T-helper 1 cell (primary cell): ENCODE measurements at places on chromosomes 3 and 15.

DNA sequence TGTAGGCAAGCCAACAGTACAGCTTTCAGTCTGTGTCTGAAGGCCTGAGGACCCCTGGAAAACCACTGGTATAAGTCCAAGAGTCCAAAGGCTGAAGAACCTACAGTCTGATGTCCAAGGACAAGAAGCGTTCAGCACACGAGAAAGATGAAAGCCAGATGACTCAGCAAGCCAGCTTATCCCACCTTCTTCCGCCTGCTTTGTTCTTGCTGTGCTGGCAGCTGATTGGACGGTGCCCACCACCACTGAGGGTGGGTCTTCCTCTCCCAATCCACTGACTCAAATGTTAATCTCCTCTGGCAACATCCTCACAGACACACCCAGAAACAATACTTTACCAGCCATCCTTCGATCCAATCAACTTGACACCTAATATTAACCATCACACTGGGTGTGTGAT is 59.0 kb upstream of the PDZRN3 start:
- DNase-seq, result no peak

DNA sequence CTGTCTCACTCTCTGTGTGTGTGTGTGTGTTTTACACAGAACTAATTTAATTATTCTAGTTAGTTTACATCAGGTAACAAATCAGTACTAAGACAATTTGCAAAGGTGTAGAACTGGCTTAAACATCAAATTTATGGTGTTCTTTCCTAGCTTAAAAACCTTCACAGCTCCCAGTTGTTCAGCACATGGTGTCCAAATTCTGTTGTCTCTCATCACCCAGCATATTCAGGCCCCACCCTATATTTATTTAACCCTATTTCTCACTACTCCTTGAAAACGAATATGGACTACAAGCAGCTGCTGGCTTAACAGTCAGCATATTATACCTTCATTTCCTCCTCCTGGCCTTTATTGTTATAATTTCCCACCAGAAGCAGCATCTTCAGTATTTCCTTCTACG is 1.2 kb downstream of the IL20RB start:
- no peak for DNase-seq

DNA sequence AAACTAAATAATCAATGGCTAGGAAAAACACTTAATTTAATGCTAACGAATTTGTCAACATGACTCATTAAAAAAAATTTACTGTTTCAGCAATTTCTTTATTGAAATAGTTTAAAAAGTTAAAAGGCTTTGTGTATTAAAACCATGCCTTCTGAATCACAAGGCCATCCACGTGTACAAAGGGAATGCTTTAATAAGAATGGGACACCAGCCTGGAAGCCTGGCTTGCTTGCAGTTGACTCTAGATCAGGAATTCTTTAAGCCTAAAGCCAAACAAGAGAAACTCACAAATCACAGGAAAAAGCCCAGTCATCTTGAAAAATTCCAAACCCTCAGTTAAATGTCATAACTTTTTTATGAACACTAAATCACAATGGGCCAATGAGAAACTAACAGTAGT is 137.6 kb downstream of the PEAK1 start:
- DNase-seq, result no peak

DNA sequence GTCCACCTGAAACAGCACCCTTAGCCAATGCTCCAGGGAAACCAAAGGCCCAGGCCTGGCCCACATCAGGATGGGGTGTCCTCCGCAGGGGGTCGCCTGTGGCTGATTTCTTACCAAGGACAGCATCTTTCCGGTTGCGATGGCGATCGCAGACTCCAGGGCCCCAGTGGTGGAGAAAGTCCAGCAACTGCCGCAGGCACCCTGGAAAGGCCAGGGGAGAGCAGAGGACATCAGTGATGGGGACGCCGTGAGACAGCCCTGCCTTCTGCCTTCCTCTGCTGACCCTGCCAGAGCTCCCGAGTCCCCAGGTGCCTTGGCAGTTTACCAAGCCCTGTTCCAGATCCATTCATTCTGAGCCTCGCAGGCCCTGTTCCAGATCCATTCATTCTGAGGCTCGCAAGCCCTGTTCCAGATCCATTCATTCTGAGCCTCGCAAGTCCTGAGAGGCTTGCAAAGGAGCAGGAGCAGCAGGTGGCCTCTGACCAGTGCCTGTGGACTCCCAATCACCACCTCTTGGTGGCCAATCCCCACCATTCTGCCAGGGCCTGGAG is 12.5 kb downstream of the CTSH start:
- DNase-seq, result no peak

- DNase-seq, result no peak
Observed at GRCh38 chr3:169772305-169772896, 795 bp upstream of the MYNN start.

DNA sequence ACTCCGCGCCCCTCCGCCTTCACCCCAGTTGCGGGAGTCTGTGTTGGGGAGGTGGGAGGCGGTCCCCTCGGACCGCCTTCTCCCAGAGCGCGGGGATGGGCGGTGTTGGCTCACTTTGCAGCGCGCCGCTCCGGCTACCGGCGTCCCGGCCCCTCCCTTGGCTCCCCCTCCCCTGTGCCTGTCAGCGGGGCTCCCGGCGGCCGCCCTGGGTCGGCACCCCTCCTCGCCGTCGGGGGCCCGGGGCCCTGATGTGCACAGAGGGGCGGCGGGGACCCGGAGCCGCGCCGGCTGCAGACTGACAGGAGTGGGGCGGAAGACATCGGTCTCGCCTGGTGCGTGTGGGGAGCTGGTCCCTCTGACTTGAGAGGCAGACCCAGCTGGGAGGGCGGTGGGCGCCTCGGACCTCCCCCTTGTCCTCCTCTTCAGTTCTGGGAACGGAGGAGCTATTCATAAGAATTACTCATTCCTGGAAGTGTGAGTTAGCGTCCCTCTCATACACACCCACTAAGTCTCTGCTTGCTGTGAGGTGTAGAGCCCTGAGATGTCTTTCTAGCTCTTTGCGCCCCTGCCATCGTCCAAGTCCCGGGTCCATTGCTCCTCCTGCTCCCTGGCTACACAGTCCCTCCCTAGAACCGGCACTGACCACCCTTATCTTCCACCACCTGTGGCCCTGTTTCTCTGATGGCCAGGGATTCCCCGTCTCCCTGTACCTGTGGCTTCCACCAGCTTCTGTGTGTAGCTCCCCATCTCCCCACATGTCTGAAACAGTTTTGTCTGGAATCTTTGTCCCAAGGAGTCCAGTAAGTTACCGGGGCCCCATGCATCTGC is 42.3 kb upstream of the ROPN1 start:
- DNase-seq, result no peak

GRCh38 chr15:42693942-42694341 is 43.0 kb downstream of the CDAN1 start:
- no peak for DNase-seq

DNA sequence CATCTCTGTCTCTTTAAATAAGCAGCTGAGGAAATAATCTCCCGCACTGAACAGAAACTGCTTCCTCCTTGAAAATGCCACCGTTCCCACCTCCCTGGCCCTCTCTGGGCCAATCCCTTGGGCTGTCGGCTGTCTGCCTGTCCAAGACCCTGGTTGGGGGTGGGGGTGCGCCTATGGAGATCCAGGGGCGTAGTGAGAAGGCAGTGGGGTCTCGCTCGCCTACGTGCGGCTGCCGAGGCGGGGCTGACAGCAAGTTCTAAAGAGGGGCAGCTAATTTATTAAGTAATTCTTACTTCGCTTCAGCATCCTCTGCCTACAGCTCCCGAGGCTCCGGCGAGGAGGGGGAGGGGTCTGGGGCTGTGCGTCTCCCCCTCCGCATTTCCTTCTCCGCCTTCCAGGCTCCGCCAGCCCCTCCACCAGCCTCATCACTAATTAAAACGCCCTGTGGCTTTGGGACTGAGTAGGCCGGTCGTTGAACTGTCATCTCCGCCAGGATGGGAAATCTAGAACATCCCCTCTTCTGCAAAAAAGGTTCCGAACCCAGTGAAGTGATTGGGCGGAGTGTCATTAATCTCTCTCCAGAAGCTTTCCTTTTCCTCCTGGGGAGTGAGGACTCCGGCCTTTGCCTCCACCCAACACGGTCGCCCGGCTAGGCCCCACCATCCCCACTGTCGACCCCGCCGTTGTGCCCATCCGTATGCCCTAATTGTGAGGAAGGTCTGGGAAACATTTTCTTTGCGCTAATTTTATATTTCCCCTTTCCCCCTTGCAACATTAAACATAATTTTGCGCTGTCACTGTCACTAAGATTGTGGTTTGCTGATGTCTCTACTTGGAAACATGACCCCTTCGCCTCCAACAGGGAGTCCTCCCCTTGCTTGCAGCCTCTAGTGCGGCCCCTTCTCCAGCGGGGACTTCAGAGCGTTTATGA is 16.9 kb downstream of the NR2F2 start:
- no peak for DNase-seq

GRCh38 chr15:100192097-100193080 is 149.4 kb downstream of the ADAMTS17 start:
- no peak for DNase-seq

- no peak for DNase-seq
Observed at GRCh38 chr3:188124184-188124583, 29.8 kb upstream of the LPP start.

DNA sequence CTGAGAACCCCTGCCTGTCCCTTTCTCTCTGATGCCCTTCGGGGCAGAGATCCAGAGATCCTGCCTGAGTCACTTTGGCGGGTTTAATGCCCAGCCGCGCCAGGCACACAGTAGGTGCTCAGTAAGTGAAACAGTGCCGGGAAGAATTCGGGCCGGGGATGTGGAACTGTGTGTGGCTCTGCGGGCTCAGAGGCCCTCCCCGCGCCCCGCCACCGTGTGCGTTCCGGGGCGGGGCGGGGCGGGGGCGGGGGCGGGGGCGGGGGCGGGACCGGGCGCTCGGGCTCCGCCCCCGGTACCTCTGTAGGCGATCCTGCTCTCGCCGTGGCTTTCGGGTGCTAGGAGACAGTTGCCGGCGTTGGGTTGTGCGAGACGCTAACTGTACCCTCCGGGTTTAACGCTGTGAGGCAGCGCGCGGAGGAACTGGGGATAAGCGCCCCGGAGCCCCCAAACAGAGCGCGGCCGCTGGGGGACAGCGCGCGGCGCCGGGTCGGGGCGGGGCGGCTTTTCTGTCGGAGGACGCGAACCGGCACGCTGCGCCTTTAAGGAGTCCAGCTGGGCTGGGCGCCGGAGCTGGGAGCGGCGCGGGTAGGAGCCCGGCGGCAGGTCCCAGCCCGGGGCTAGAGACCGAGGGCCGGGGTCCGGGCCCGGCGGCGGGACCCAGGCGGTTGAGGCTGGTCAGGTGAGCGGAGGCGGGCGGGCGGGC is at the start of gene ABHD6:
TSS of gene ABHD6 (plus strand) at position 555 of the 703 bp plus-strand sequence. CDS start 18,795 bp downstream, outside the sequence.
- peak; percentile 74 for DNase-seq

- no peak for DNase-seq
Observed at GRCh38 chr3:182392182-182392937, 400.9 kb upstream of the ATP11B start.

- DNase-seq, result no peak
Observed at GRCh38 chr3:127391436-127392155, 103.8 kb upstream of the PRR20G start.

DNA sequence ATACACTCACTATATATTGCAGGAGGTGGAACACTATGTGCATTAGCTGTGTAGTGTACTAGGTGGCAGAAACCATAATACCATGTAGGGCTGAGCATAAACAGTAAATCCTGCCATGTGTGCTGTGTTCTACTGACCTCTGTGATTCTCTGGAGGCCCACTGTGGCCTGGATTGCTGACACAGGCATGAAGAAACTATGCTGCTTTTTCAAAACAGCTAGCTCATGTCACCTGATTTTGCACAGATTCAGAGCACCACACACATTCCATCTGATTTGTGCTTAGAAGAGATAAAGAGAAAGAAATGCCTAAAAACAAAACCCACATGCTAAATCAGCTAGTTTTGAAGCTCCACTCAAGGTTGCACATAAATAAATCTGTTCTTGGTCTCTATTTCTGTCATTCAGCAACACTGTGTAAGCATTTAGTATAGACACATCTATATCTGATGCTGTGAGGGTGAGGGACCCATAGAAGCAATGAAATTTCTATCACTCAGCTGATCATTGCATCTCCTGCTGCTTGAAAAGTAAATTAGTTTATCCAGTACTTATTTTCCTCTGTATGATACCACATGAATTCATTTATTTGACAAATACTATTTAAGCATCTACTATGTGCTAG is 1007.7 kb upstream of the SEMA6D start:
- DNase-seq, result no peak

GRCh38 chr3:117407317-117407716 is 697.7 kb downstream of the TUSC7 start:
- no peak for DNase-seq

DNA sequence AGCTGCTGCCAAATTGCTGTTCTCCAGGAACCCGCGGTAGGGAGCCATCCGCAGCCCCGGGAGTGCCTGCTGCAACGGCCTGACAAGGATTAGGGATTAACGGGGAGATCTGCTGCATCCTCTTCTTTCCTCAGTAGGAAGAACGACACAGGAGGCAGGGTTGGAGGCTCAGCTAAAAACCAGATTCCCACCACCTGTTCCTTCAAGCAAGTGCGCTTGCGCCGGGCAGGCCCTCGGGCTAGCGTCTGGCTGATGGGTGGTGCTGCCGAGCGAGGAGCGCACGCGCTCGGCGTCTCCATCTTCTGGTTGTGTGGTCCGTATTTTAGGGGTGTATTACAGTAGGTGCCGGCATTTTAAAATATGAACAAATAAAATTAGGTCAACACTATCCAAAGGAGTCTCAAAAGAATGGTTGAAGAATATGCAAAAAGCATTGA is 25.4 kb upstream of the SLC25A26 start:
- no peak for DNase-seq

DNA sequence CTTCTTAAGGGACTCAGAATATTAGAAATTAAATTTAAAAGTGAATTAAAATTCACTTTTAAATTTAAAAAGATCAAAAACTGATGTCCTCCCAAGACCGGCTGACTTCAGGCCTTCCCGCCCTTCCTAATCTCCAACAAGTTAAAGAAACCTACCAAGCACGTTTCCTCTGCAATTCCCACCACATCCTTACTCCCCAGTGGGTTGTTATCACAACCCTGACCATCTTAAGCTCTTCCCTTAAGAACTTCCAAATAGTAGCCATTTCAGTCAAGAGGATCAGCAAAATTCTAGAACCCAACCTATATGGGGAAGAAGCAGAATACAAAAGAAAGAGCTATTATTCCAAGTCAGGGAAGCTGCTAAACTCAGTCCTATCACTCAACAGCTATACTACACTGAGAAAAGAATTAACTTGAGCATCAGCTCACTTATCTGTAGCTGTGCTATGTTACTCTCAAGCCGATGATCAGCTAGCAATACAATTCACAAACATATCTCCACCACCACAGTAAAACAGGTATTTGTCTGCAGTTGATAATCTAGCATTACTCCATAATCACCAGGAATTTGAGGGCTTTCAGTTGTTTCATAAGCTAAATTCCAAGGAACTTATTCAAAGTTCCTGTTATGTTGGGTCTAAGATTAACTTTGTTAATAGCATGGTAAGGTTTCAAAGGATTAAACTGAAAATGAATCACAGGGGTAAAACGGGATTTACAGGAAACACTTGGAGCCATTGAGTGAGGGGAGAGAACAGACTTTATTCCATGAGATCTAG is 14.3 kb downstream of the ABCC5 start:
- DNase-seq, result no peak

DNA sequence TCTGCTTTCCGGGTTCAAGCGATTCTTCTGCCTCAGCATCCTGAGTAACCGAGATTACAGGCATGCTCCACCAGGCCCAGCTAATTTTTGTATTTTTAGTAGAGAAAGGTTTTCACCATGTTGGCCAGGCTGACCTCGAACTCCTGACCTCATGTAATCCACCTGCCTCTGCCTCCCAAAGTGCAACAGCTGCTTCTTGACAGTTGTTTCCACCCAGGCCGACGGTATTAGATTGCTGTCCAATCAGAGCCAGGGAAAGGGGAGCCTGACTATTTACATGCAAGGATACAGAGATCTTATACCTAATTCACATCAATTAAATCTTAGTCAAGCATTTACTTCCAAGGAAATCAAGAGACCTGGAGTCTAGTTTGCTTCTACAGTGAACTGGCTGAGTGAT is 4.0 kb upstream of the CAPN3 start:
- DNase-seq, result no peak
